ENCODE measurements at places on chromosomes 5 and 9.

- no peak for DNase-seq
Observed at GRCh38 chr5:8895599-8895998, 650.3 kb downstream of the SEMA5A start.

DNA sequence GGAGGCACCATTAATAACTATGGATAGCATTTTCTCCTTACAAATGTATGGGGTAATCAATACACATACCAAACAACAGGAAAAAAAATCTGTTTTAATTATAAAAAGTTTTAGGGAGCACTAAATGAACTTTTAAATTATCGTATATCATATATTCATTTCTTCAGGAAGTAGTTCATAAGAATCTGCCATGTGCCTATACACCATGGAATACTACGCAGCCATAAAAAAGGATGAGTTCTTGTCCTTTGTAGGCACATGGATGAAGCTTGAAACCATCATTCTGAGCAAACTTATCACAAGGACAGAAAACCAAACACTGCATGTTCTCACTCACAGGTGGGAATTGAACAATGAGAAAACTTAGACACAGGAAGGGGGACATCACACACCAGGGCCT, 162.1 kb upstream of the RASA1 start:
- no peak for DNase-seq

DNA sequence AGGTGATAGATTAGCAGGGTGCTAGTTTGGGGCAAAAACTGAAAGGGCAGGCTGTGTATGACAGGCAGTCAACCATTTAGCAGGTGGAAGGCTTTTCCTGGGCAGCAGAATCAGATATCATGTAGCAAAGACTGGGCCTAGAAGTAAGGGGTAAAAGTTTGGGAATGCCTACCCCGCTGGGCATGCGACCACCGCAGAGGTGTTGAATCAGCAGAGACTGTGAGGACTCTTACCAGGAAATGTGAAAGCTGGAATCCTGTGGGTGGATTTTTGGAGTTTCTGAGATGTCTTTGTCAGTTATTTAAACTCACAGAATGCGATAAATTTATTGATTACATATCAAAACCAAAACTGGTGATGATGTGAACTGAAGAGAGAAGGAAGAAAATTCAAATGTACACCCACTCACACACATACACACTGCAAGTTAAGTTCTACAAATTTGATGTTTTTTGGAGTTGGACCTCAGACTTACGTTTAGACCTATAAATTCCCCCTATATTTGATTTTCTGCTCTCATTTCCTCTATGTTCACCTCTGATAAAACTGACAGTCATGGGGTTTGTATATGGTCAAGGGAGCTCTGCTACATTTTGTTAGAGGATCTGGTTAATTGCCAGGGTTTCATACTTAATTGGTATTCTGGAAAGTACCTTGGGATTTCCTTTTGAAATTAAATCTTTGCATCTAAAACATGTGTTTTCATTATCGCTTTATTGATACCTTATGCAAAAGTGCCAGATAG, 333.6 kb downstream of the CSNK1G3 start:
- DNase-seq = no peak

DNA sequence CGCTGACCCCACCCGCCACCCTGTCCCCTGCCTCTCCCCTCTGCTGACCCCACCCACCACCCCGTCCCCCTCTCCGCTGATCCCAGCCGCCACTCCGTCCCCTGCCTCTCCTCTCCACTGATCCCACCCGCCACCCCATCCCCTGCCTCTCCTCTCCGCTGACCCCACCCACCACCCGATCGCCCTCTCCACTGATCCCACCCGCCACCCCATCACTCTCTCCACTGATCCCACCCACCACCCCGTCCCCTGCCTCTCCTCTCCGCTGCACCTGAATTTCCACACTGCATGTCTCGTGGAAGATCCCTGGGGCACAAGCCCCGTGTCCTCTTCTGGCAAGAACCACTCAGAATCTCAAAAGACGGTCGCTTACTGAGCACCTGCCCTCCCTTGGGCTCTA, 53.4 kb upstream of the OLFM1 start:
- DNase-seq = no peak

- no peak for DNase-seq
Observed at GRCh38 chr9:68720656-68721313, 15.7 kb downstream of the PIP5K1B start.

Data from NCI-H1092 treated with DMSO at 0.1 percent for 48 hours (cell line).